ENCODE measurements at places on chromosomes 4 and X. TPM values are rescaled to one million over a fixed set of nuclear protein-coding genes. Genes with fewer than 3 reads are reported as not detected.

The ZNF732 gene
- 0.98 TPM for total RNA-seq

DNA sequence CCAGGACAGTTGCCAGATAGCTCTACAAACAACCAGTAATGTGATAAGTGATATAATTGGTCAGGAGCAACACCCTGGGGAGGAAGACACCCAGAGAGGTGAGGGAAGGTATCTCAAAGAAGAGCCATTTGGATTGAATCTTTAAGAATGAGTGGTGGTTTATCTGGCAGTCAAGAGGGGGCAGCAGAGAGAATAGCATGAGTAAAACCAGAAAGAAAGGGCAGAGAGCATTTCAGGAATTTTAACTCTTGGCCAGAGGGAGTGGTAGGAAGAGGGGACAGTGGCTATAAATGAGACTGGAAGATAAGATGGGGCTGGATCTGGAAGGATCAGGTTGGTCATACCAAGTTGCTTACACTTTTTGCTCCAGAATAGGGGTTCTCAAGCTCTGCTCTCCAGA lies 5.9 kb upstream of the SEPTIN6 start:
- no peaks in the 10 kb centered on the region for H3K27me3 ChIP-seq
- H3K4me3 ChIP-seq = no peak overlapping the region
- no peaks in the 10 kb centered on the region for H3K36me3 ChIP-seq
- H3K4me1 ChIP-seq = peaks cover 4% of the 10 kb centered on the region
- H3K27ac ChIP-seq = no peak overlapping the region
- no peak for DNase-seq

GRCh38 chr4:1899149-1900086 lies 28.2 kb downstream of the NSD2 start:
- H3K27ac ChIP-seq = no peak overlapping the region
- no peak overlapping the region for H3K4me3 ChIP-seq
- no peaks in the 10 kb centered on the region for H3K27me3 ChIP-seq
- no peak for DNase-seq
- H3K36me3 ChIP-seq = no peaks in the 10 kb centered on the region
- H3K4me1 ChIP-seq = no peaks in the 10 kb centered on the region

The CT45A5 gene
- total RNA-seq = not detected

The VEGFD gene
- total RNA-seq = 5.4 TPM

The PDGFRA gene
- 141 TPM for total RNA-seq

DNA sequence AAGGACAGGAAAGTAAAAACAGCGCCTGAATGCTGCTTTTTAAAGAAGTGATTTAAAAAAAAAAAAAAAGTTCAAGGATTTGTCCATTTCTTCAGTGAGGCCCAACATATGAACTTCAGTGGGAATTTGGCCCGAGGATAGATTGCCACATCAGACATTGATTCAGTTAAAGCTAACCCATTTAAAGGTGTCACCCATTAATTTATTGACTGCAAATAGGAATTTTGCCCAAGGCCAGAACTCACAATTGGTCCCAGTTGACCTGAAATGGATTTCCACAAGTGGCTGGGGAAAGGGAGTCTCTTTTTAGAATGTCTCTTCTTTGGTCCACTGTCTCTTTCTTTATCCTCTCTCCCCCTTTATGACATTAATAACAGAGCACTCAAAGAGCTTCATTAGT lies 86.5 kb upstream of the RPL34 start:
- no peaks in the 10 kb centered on the region for H3K36me3 ChIP-seq
- peaks cover 7% of the 10 kb centered on the region for H3K4me1 ChIP-seq
- H3K4me3 ChIP-seq = no peak overlapping the region
- no peak overlapping the region for H3K27ac ChIP-seq
- DNase-seq = no peak
- no peaks in the 10 kb centered on the region for H3K27me3 ChIP-seq

DNA sequence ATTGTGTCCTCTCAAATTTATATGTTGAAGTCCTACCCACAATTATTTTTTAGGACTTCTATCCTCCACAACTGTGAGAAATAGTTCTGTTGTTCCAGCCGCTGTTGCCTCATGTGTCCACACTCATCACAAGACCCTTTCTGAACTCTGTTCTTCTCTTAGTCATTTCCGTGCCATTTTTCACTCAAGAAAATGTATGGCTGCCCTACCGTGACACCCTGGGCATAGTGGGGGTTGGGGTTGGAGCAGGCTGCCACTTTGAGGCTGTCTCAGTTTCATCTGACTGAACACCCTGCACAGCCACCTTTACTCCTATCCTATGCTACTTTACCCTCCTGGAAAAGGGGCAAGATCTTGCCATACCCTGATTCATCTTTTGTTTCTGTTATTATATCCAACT lies 319.1 kb downstream of the TENM3 start:
- H3K27ac ChIP-seq = no peak overlapping the region
- H3K27me3 ChIP-seq = no peaks in the 10 kb centered on the region
- no peak overlapping the region for H3K4me3 ChIP-seq
- DNase-seq = no peak
- no peaks in the 10 kb centered on the region for H3K36me3 ChIP-seq

DNA sequence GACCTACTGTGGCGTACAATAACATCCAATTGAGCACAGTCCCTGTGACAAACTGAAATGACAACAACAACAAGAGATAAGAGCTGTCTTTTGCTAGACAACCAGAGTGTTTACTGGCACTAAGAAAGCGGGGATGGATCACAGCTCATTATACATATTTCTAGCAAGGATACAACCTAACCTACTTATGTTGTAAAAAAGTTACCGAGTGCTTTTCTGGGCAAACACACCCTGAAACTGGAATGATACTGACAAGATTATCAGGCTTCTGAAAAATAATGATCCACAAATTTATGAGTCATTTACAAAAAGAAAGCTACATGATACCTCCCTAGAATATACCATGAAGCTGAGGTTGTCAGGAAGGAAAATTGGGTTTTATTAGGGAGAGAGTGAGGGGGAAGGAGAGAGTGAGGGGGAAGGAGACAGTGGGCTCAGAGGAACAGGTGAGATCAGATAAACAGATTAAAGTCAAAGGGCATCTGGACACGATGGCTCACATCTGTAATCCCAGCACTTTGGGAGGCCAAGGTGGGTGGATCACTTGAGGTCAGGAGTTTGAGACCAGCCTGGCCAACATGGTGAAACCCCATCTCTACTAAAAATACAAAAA lies 20.3 kb downstream of the TBC1D9 start:
- H3K36me3 ChIP-seq = no peaks in the 10 kb centered on the region
- no peak overlapping the region for H3K4me3 ChIP-seq
- H3K27ac ChIP-seq = no peak overlapping the region
- no peaks in the 10 kb centered on the region for H3K4me1 ChIP-seq
- no peak for DNase-seq

- no peaks in the 10 kb centered on the region for H3K4me1 ChIP-seq
- no peak overlapping the region for H3K27ac ChIP-seq
- H3K4me3 ChIP-seq = no peak overlapping the region
- no peak for DNase-seq
- no peaks in the 10 kb centered on the region for H3K36me3 ChIP-seq
- H3K27me3 ChIP-seq = no peaks in the 10 kb centered on the region
Observed at GRCh38 chrX:107552930-107553329, 75.4 kb upstream of the PRPS1 start.

The GAGE12E gene
- total RNA-seq = not detected

DNA sequence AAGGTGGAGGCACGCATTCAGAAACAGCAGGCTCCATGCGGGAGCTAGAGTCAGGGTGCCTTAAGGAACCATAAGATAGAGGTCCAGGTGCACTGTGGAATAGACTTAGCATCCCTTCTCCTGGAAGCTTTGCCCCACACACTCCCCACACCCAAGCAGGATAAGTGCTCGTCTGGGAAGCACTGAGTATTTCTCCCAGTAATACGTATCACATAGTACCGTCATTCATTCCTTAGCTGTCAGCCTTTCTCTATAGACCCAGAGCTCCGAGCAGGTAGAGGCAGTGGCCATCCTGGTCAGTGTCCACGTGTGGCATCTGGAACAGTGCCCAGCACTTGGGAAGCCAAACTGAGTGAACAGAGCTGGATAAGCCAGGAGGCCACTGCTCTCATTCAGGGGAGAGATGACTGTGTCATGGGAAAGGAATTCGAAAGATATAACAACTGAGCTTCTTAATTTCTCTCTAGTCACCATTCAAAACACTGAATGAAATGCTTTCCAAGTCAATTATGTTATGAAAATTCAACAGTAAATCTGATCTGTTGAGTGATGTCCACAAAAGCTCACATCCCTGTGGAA lies 9.9 kb downstream of the APBB2 start:
- H3K4me3 ChIP-seq = no peak overlapping the region
- peaks cover 43% of the 10 kb centered on the region for H3K4me1 ChIP-seq
- H3K36me3 ChIP-seq = no peaks in the 10 kb centered on the region
- H3K27ac ChIP-seq = no peak overlapping the region

GRCh38 chrX:18946611-18947010 lies 37.3 kb downstream of the PHKA2 start:
- no peaks in the 10 kb centered on the region for H3K36me3 ChIP-seq
- no peaks in the 10 kb centered on the region for H3K27me3 ChIP-seq

GRCh38 chr4:153426207-153426885 lies 39.8 kb upstream of the TMEM131L start:
- no peaks in the 10 kb centered on the region for H3K27me3 ChIP-seq
- no peak overlapping the region for H3K27ac ChIP-seq
- no peak for DNase-seq
- no peak overlapping the region for H3K4me3 ChIP-seq
- no peaks in the 10 kb centered on the region for H3K4me1 ChIP-seq

The SCML2 gene
- total RNA-seq = 2.2 TPM

GRCh38 chrX:68498044-68498507 lies 775 bp upstream of the YIPF6 start:
- H3K4me1 ChIP-seq = peaks cover 13% of the 10 kb centered on the region
- H3K4me3 ChIP-seq = peak overlapping the region; percentile 65
- DNase-seq = no peak
- H3K27me3 ChIP-seq = no peaks in the 10 kb centered on the region
- H3K27ac ChIP-seq = peak overlapping the region; percentile 93

The CXorf49B gene
- not detected for total RNA-seq

DNA sequence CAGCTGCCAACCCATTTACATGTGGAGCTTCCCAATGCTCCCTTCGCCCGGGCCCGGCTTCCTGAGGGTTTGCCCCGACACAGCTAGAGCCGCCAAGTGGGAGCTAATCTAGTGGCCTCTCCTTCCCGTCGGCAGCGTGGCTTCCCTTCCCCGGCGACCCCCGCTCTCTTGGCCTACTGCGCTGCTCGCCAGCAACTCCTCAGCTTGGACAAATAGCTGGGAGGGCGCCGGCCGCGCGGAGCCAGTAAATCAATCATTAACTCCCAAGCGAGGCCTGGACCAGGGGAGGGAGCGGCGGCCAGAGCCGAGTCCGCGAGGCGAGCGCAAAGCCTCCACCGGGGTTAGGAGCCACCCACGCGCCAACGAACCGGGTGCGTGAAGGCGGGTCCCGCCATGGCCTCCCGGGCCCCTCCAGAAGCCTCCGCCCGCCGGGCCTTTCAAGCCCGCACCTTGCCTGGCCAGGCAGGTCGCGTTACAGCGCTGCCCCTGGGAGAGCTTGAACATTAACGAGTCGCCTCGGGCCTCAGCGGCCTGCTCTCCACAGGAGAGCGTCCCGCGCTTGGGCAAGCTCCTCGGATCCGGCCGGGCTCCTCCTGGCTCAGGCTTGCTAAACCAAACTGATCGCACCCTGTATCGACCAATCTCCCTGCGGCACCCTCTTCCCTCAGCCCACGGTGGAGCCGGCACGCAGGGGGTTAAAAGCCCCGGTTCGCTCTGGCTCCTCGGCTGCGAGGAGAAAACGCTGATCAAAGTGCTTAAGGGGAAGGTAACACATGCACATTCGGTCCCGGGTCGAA lies 10.6 kb upstream of the BCOR start:
- no peaks in the 10 kb centered on the region for H3K36me3 ChIP-seq
- H3K27ac ChIP-seq = peak overlapping the region; percentile 71
- H3K27me3 ChIP-seq = no peaks in the 10 kb centered on the region
- H3K4me1 ChIP-seq = peaks cover 35% of the 10 kb centered on the region
- DNase-seq = no peak
- peak overlapping the region; percentile 45 for H3K4me3 ChIP-seq

The GABRB1 gene
- not detected for total RNA-seq

The ADRA2C gene
- total RNA-seq = 17.2 TPM

DNA sequence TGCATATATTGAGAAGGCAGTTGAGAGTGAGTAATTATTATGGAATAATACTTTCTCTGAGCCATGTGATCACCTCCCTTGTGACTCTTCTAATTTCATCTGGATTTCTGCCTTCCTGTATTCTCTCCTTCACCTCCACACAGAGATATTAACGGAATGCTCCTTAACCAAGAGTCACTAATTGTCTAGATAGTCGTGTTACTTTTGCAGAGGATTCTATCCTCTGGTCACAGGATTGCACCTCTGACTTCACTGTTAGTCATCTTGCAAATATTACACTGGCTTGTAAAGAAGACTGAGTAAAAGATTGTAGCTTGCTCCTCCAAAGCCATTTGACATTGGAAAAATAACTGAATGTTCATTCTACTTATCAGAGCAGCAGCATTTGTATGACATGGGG lies 160.9 kb downstream of the SH2D1A start:
- no peak for DNase-seq
- no peak overlapping the region for H3K27ac ChIP-seq
- H3K36me3 ChIP-seq = no peaks in the 10 kb centered on the region
- no peaks in the 10 kb centered on the region for H3K27me3 ChIP-seq
- no peak overlapping the region for H3K4me3 ChIP-seq
- H3K4me1 ChIP-seq = no peaks in the 10 kb centered on the region

GRCh38 chrX:145881175-145881995 lies 63.8 kb downstream of the SLITRK2 start:
- no peak overlapping the region for H3K4me3 ChIP-seq
- no peak overlapping the region for H3K27ac ChIP-seq
- DNase-seq = no peak
- no peaks in the 10 kb centered on the region for H3K36me3 ChIP-seq
- H3K27me3 ChIP-seq = no peaks in the 10 kb centered on the region

The GLRB gene
- 2.9 TPM for total RNA-seq

The MAGED2 gene
- 116 TPM for total RNA-seq

The MAMLD1 gene
- total RNA-seq = 3.2 TPM

GRCh38 chrX:112696481-112696880 lies 16.7 kb upstream of the LHFPL1 start:
- no peak for DNase-seq
- H3K27me3 ChIP-seq = no peaks in the 10 kb centered on the region
- no peak overlapping the region for H3K4me3 ChIP-seq
- no peaks in the 10 kb centered on the region for H3K4me1 ChIP-seq
- no peaks in the 10 kb centered on the region for H3K36me3 ChIP-seq

- no peak overlapping the region for H3K27ac ChIP-seq
- no peak overlapping the region for H3K4me3 ChIP-seq
- no peak for DNase-seq
- peaks cover 13% of the 10 kb centered on the region for H3K4me1 ChIP-seq
- no peaks in the 10 kb centered on the region for H3K36me3 ChIP-seq
Observed at GRCh38 chr4:48634688-48635308, 144.7 kb downstream of the ZAR1 start.

GRCh38 chrX:6002056-6002455 lies 226.6 kb downstream of the NLGN4X start:
- no peaks in the 10 kb centered on the region for H3K36me3 ChIP-seq
- DNase-seq = no peak
- no peak overlapping the region for H3K27ac ChIP-seq
- H3K4me3 ChIP-seq = no peak overlapping the region
- H3K4me1 ChIP-seq = no peaks in the 10 kb centered on the region
- H3K27me3 ChIP-seq = no peaks in the 10 kb centered on the region
